ENCODE measurements at places on chromosomes 6 and 20.

DNA sequence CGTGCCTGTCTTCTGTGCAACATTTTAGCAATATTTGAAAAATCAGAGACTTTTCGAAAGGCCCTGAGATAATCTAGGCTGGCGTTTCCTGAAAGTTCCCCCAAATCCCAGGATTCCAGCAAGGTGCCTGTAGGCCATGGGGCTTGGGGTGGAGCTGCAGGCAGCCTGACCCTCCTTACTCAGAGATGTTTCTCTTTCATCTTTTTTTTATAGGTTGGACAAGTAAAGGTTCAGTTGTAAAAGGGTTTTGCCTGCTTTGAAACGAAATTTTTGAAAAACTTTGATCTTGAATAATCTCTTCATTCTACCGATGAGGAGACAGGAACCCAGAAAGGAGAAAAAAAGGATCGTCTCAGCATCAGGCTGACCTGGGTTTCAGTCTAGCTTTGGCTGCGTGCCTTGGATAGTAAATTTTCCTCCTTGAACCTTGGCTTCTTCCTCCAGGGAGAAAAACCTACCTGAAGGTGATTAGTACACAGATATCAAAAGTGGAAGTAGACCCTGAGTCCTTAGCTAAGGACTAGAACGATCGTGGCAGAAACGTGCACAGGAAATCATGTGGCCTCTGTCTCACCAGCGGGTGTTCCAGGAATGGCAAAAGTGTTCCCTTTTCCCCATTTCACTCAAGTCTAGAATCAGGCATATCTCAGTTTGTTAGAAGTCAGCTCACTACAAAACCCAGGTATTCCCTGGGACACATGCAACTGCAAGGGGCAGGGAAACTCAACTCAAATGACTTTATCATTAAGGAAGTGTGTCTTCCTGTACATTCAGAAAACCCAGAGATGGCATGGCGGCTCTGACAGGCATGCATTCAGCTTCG, 128.2 kb upstream of the PTPN1 start:
- DNase-seq: no peak

DNA sequence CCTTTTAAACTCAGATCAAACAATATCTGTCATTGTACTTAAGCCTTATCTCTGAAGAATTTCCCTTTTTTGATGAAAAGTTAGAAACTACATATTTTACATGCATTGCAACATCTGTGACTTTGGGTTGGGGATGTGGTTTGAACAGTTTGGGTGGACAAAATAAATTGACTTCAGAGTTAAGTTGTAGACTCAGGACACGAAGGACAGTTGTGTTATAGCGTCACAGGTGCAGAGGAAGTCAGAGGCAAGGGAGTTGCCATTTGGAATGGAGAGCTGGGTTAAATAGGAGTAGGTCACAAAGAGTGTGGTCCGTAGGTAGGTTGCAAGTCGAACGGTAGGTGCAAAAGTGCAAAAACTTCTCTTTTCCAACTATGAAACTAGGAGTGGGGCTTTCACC, 46.0 kb downstream of the ZFAND3 start:
- DNase-seq: no peak

DNA sequence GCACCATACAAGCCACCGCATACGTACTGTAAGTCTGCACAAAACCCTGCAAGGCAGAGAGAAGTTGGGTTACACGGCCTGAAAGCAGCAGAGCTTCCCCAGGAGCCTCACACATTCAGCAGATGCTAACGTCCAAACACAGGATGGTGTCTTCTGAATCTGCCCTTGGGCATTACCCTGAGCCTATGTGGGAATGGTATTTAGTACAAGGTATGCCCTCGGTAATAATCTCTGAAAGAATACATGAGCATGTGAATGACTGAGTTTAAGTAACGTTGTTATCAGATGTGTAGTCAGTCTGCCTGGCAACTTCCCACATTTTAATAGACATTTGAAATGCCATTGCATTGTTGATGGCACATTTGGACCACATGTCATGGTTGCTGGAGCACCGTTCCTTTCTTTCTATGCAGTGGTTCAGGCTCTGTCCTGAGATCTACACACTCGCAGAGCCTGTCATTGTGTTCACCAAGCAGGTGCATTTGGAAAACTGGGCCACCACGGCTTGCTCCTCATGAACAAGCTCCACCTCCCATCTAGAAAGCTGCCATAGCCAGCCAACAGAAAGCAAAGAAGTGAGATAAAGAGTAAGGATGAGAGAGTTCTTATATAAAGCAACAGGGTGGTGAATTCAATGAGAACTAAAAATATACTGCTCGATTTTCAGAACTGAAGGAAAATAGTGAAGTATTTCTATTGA, 136.5 kb upstream of the GGTLC1 start:
- DNase-seq: no peak

GRCh38 chr6:96468681-96469224, 52.9 kb upstream of the UFL1 start:
- no peak for DNase-seq

- DNase-seq: no peak
These were observed 9.3 kb upstream of the NNAT start for GRCh38 chr20:37511610-37512275.

DNA sequence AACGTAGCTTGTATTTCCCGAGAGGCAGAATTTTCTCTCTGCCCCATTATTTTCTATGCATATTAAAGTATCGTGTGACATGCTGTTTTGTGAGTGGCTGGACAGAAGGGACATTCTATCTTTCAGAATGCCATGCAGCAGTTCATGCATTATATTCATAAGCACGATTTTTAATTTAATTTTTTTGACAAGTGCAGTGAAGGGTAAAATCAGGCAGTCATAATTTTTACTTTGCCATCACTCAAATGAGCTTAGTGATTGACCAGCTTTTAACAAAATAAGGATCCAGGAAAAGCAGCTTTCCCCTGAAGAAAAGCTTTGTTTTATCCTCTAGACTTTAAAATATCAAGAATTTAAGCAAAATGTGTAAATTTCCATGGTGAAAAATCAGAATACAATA, 673.3 kb downstream of the KIF16B start:
- no peak for DNase-seq

DNA sequence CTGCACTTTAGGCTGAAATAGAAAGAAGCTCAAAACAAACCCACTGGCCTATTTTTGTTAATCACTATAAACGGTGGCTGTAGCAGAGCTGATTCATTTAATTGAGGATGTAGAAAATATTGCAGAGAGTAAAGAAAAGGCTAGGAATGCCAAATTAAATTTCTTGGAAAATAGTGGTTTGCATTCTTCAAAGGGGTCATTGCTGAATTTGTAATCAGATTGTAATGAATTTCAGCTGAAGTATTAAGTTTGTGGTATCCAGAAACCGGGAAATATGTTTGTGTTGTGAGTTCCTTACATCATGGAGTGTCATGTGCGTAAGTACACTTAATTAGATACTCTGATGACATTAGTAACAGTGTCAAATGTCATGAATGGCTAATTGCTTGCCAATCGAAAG, 203.0 kb downstream of the SAMD5 start:
- DNase-seq: no peak

- no peak for DNase-seq
These were observed 152.0 kb downstream of the TSHZ2 start for GRCh38 chr20:53124075-53124551.

- no peak for DNase-seq
These were observed 18.0 kb upstream of the NCOA6 start for GRCh38 chr20:34843421-34843820.

All from T1000 (cell line).